ENCODE measurements at places on chromosomes 12 and 14.

DNA sequence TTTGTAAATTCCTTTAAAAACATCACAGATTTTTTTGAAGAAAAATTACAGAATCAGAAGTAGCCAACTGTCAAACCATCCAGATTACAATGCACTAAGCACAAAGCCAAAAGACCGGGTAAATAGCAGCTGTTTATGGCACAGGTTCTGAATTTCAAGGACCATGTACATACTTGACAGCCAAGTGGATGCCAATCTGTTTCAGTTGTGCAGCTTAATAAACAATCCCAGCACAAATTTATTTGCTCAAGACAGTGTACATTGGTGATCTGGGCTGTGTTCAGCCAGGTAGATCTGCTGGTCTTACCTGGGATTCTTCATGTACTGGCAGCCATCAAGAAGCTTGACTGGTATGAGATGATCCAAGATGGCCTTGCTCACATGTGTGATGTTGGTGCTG is 229.8 kb upstream of the FLRT2 start:
- no peak overlapping the region for H3K4me3 ChIP-seq
- no peak for DNase-seq
- H3K27me3 ChIP-seq: no peaks in the 10 kb centered on the region
- H3K4me1 ChIP-seq: no peaks in the 10 kb centered on the region
- no peaks in the 10 kb centered on the region for H3K36me3 ChIP-seq
- no peak overlapping the region for H3K27ac ChIP-seq

GRCh38 chr12:5085896-5086295 is 42.2 kb downstream of the KCNA5 start:
- H3K36me3 ChIP-seq: no peaks in the 10 kb centered on the region
- peaks cover 4% of the 10 kb centered on the region for H3K27me3 ChIP-seq
- no peak overlapping the region for H3K27ac ChIP-seq
- DNase-seq: no peak

GRCh38 chr12:31853977-31854376 is 105.2 kb upstream of the RESF1 start:
- H3K27me3 ChIP-seq: no peaks in the 10 kb centered on the region
- no peak for DNase-seq
- H3K27ac ChIP-seq: no peak overlapping the region
- no peaks in the 10 kb centered on the region for H3K4me1 ChIP-seq

GRCh38 chr14:68951035-68951797 is 27.9 kb downstream of the ACTN1 start:
- H3K27ac ChIP-seq: peak overlapping the region; percentile 38
- H3K4me1 ChIP-seq: peaks cover 67% of the 10 kb centered on the region
- H3K4me3 ChIP-seq: no peak overlapping the region
- H3K27me3 ChIP-seq: no peaks in the 10 kb centered on the region
- peaks cover 5% of the 10 kb centered on the region for H3K36me3 ChIP-seq

DNA sequence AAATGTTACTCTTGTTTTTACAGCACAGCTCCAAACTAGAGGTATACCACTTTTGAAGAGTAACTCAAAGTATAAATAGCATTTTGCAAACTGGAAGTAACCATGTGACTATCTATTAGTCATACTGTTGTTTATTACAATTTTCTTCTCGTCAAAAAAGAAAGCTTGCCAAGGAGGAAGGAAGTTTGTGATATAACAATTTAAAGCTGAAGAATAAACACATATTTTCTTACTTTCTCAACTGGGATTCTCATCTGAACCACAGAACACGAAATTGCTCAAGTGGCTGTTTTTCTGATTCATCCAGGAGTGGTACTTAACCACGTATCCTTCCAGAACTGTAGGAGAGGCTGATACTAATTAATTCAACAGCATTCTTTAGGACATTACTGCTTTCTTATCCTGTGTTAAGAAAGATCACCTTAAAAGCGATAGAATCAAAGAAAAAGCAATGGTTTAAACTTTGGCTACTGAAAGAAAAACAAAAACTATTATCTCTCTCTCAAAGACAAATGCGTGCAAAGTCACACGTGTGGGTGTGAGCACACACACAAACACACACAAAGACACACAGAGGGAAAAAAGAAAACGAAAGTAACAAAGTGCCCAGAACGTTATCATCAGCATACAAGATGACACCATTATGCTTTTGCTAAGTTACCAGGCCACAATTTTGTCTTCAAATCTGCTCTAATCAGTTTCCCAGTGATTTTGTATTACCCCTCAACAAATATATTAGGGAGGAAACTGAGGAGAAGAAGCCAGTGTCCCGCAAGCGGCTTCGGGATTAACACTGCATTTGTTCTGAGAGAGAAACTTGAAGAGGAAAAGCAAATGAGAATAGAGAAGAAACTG is at the start of gene CLEC2B:
CLEC2B (minus strand) TSS at position 48 of the 855 bp plus-strand sequence.
- DNase-seq: no peak
- peaks cover 23% of the 10 kb centered on the region for H3K36me3 ChIP-seq

GRCh38 chr14:61498303-61498702 is 176.9 kb downstream of the PRKCH start:
- H3K27ac ChIP-seq: no peak overlapping the region
- no peak for DNase-seq
- H3K36me3 ChIP-seq: peaks cover 46% of the 10 kb centered on the region
- no peaks in the 10 kb centered on the region for H3K27me3 ChIP-seq
- H3K4me3 ChIP-seq: no peak overlapping the region

GRCh38 chr12:130762319-130762675 is 46.2 kb upstream of the RIMBP2 start:
- DNase-seq: no peak
- peak overlapping the region; percentile 23 for H3K4me3 ChIP-seq
- H3K36me3 ChIP-seq: no peaks in the 10 kb centered on the region
- H3K4me1 ChIP-seq: peaks cover 20% of the 10 kb centered on the region

DNA sequence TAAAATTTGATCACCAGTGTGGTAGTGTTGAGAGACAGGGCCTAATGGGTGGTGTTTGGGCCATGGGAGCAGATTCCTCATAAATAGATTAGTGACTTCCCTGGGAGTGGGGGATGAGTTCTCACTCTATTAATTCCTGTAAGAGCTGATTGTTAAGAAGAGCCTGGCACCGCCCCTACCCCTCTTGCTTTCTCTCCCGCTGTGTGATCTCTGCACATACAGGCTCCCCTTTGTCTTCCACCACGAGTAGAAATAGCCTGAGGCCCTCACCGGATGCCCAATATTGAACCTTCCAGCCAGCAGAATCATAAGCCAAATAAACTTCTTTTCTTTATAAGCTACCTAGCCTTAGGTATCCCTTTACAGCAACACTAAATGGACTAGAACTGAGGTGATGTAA is 31.9 kb upstream of the CAND1 start:
- H3K4me3 ChIP-seq: no peak overlapping the region
- no peaks in the 10 kb centered on the region for H3K4me1 ChIP-seq
- H3K27ac ChIP-seq: no peak overlapping the region
- no peak for DNase-seq
- peaks cover 5% of the 10 kb centered on the region for H3K27me3 ChIP-seq

DNA sequence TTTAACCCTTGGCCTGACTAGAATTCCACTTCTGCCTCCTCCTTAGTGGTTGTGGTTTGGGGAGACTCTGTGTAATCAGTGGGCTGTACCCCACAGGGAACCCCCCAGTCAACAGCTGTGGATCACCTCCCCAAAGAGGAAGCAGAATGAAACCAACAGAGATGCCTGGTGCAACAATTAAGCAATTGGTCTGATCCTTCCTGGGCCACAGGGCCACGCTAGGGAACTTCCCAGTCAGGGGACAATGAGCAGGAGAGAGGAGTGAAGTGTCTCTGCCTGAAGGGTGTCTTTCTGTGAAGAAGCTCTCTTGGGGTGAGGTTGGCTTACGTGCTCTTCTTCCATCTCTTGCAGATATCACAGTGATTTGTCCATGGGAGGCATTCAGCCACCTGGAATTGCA is 8.2 kb downstream of the PDE6H start:
- H3K27ac ChIP-seq: peak overlapping the region; percentile 1
- H3K36me3 ChIP-seq: peaks cover 6% of the 10 kb centered on the region
- H3K4me3 ChIP-seq: peak overlapping the region; percentile 4
- H3K27me3 ChIP-seq: no peaks in the 10 kb centered on the region

DNA sequence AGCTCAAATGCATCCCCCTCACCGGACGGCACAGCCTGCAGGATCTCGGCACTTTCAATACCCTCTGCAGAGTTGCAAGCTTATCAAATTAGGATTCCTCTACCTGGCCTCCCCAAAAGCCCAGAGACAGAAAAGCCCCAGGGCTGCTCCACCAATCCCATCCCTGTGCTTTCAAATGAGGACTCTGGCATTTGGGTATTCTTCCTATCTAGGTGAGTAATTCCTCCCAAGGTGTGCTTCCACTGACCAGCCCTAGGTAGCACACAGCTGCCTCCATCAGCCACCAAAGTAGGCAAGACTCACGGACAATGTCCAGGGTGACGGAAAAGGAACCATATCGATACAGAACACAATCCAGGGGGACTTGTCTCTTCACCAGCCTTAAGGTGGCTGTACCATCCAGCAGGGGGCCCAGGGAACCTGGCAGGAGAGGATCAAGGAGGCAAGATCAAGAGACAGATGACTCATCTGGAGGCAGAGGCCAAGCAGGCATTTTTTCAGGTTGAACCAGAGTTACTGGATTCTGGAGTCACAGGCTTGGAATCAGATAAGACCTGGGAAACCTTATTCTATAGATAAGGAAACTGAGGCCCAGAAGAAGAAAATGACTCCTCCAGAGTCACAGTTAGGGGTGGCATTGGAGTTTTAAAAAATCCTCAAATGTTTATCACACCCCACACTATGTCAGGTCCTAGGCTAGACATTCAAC is 9.9 kb downstream of the PMEL start:
- H3K4me1 ChIP-seq: peaks cover 13% of the 10 kb centered on the region
- peak overlapping the region; percentile 2 for H3K27ac ChIP-seq
- peaks cover 26% of the 10 kb centered on the region for H3K36me3 ChIP-seq
- no peaks in the 10 kb centered on the region for H3K27me3 ChIP-seq
- DNase-seq: peak; percentile 48

- no peak overlapping the region for H3K27ac ChIP-seq
- no peak for DNase-seq
- H3K4me3 ChIP-seq: no peak overlapping the region
- H3K36me3 ChIP-seq: peaks cover 34% of the 10 kb centered on the region
- peaks cover 2% of the 10 kb centered on the region for H3K4me1 ChIP-seq
Measured at GRCh38 chr12:45431126-45431525, 215.2 kb downstream of the ANO6 start.

- no peaks in the 10 kb centered on the region for H3K36me3 ChIP-seq
- no peak for DNase-seq
- H3K27ac ChIP-seq: peak overlapping the region; percentile 6
- H3K4me3 ChIP-seq: no peak overlapping the region
- H3K4me1 ChIP-seq: peaks cover 12% of the 10 kb centered on the region
Measured at GRCh38 chr14:90660865-90661570, 155.2 kb downstream of the TTC7B start.

- peaks cover 7% of the 10 kb centered on the region for H3K27me3 ChIP-seq
- no peaks in the 10 kb centered on the region for H3K4me1 ChIP-seq
- no peaks in the 10 kb centered on the region for H3K36me3 ChIP-seq
- no peak for DNase-seq
- H3K27ac ChIP-seq: no peak overlapping the region
Measured at GRCh38 chr12:13970803-13971202, 10.6 kb downstream of the GRIN2B start.

- H3K27ac ChIP-seq: peak overlapping the region; percentile 90
- no peak for DNase-seq
- peaks cover 29% of the 10 kb centered on the region for H3K4me1 ChIP-seq
- H3K4me3 ChIP-seq: peak overlapping the region; percentile 91
- H3K36me3 ChIP-seq: peaks cover 5% of the 10 kb centered on the region
Measured at GRCh38 chr12:92927436-92928281, 1.4 kb downstream of the EEA1 start.

GRCh38 chr12:109433618-109434017 is 43.5 kb downstream of the KCTD10 start:
- no peak overlapping the region for H3K4me3 ChIP-seq
- no peak for DNase-seq
- H3K36me3 ChIP-seq: no peaks in the 10 kb centered on the region
- H3K4me1 ChIP-seq: peaks cover 10% of the 10 kb centered on the region

DNA sequence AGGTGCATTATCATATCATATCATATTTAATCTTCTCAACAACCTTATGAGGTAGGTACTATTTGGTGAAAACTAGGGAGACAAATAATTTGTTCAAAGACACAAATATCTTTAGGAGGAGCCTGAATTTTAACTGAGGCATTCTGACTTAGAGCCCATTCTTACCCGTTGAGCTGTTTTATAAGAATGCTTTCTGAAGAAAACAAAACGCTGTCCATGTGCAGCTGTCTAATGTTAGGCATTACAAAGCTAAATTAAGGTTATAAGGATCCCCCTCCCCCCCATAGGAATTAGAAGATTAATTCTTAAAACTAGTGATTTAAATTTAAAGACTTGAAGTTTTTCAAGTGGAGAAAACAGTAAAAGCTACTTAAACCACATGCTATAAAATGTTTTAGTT is 6.4 kb downstream of the KTN1 start:
- H3K27ac ChIP-seq: no peak overlapping the region
- peaks cover 25% of the 10 kb centered on the region for H3K4me1 ChIP-seq
- H3K4me3 ChIP-seq: no peak overlapping the region
- peaks cover 4% of the 10 kb centered on the region for H3K36me3 ChIP-seq

- no peak for DNase-seq
- no peak overlapping the region for H3K27ac ChIP-seq
- no peaks in the 10 kb centered on the region for H3K27me3 ChIP-seq
Measured at GRCh38 chr14:30108975-30109700, 181.5 kb upstream of the PRKD1 start.

DNA sequence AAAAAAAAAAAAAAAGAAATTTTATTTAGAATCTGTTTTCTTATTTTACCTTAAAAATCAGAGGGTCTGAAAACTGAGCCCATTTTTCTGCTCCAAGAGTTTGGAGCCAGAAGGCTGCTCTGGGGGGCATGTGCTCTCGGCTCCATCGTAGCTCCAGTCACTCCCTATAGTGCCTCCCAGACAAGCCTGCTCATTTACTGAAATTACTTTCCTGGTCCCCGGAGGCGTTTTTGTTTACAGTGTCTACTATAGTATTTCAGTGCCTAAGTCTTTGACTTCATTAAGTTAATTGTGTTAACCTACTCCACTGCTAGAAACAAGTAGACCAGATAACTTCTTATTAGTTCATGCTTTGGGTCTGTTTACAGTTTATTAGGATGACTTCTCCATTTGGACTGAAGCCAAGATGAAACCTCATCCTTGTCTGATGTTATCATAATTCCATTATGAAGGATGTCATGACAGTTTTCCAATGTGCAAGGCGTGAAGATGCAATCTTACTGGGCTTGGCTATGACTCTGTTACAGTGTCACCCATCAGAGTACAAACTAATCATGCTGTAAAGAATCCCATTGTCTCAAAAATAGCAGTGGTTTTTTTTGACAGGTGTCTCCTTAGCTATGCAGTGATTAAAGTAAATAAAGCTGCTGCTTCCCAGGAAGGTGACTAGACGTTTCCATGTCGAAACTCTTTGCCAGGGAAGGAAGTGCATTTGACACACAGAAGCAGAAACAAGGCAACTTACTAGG is 182.3 kb downstream of the TMEM132C start:
- H3K27ac ChIP-seq: no peak overlapping the region
- H3K36me3 ChIP-seq: no peaks in the 10 kb centered on the region
- no peaks in the 10 kb centered on the region for H3K4me1 ChIP-seq
- H3K4me3 ChIP-seq: no peak overlapping the region

- peaks cover 9% of the 10 kb centered on the region for H3K4me1 ChIP-seq
- no peaks in the 10 kb centered on the region for H3K36me3 ChIP-seq
- peaks cover 13% of the 10 kb centered on the region for H3K27me3 ChIP-seq
- DNase-seq: no peak
Measured at GRCh38 chr14:31232081-31232480, 24.5 kb upstream of the HECTD1 start.

GRCh38 chr14:72941286-72941985 is 15.2 kb downstream of the DCAF4 start:
- no peak overlapping the region for H3K27ac ChIP-seq
- peaks cover 19% of the 10 kb centered on the region for H3K4me1 ChIP-seq
- H3K27me3 ChIP-seq: no peaks in the 10 kb centered on the region
- no peak for DNase-seq

GRCh38 chr12:55930771-55931316 is at the start of gene DGKA:
DGKA (plus strand) TSS chr12:55931162; CDS start chr12:55936504, 5,342 bp downstream.
- peaks cover 44% of the 10 kb centered on the region for H3K36me3 ChIP-seq
- peaks cover 39% of the 10 kb centered on the region for H3K4me1 ChIP-seq
- DNase-seq: peak; percentile 78
- H3K27me3 ChIP-seq: no peaks in the 10 kb centered on the region
